ENCODE measurements at places on chromosomes 6 and 20.

GRCh38 chr6:167845856-167846255, 19.1 kb downstream of the AFDN start:
- DNase-seq: no peak

GRCh38 chr6:157904999-157905398, 76.7 kb upstream of the SYNJ2 start:
- no peak for DNase-seq

DNA sequence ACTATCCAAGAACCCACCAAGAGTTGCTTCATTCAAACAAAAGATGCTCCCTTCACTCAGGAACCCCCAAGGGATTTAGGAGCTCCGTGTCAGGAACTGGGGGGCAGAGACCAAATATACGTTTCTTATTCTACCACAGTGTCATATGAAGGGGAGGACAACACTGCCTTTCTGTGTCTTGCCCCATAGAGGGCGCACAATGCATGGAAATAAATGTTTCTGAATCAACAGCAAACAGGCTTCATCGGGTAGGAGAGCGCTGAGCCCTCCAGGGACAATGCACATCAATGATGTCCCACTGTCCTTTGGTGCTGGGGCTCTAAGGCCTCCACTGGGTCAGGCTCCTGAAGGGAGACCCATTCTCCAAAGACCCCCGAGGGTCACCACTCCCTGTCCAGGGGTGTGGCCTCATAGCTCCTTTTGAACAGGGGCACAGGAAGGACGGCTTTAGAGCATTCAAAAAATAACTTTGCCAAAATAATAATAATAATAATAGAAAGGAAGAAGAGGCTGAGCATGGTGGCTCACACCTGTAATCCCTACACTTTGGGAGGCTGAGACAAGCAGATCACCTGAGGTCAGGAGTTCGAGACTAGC, 31.1 kb downstream of the PLG start:
- DNase-seq: peak; percentile 28

DNA sequence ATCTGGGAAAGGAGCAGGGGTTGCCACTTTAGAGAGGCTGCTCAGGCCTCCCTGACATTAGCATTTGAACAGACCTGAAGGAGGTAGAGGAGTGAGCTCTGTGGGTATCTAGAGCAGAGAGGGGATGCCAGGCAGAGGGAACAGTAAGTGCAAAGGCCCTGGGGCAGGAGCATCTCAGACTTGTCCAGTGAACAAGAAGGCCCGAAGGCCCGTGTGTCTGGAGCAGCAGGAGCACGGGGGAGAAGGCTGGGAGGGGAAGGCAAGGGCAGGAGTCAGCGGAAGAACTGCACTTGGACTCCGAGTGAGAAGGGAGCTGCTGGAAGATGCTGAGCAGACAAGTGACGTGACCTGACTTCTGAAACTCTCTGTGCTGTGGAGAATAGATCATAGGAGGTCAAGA, 15.4 kb downstream of the ETV7 start:
- no peak for DNase-seq

GRCh38 chr6:126027601-126028000, 41.3 kb downstream of the TRMT11 start:
- DNase-seq: no peak

DNA sequence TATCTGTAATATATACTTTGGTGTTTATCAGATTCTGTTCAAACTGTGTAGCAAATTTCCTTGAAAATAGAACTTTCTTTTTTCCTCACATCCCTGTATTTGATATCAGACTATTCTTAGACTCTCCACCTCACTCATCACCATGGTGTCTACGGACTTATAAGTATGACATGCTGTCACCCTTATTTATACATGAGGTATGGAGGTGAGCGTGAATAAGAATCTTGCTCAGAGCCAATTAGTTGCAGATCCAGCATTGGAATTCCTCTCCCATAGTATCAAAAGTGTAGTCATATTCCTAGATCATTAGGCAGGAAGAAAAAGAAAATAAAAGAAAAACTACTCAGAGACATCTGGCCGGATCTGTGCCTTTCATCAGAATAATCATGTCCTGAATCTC, 43.0 kb downstream of the TPD52L1 start:
- no peak for DNase-seq
